A172 (cell line): ENCODE measurements at places on chromosomes 16 and 17. TPM values are rescaled to one million over a fixed set of nuclear protein-coding genes. Genes with fewer than 3 reads are reported as not detected.

PRRT2 gene
- 3.3 and 7.4 TPM in 2 replicates for total RNA-seq

DDX42 gene
- 64.8 and 65.6 TPM in 2 replicates for total RNA-seq

KCNH4 gene
- 0.02 TPM in 1 of 2 replicates, not detected in the other for total RNA-seq

SLC46A1 gene
- total RNA-seq = 2.5 and 4.9 TPM in 2 replicates

CCL8 gene
- not detected in 2 replicates for total RNA-seq

HOXB5 gene
- total RNA-seq = 2.0 and 2.4 TPM in 2 replicates

CYB5B gene
- total RNA-seq = 213 and 231 TPM in 2 replicates

GP2 gene
- not detected in 2 replicates for total RNA-seq

HAS3 gene
- 0.31 and 0.38 TPM in 2 replicates for total RNA-seq

TMIGD1 gene
- total RNA-seq = not detected in 2 replicates

GUCY2D gene
- total RNA-seq = not detected in 2 replicates

EVPLL gene
- total RNA-seq = not detected in 2 replicates

MT1A gene
- not detected in 2 replicates for total RNA-seq

HBZ gene
- total RNA-seq = not detected in 2 replicates

FOXF1 gene
- 2.1 TPM in 2 replicates for total RNA-seq

EPX gene
- total RNA-seq = not detected in 2 replicates

AURKB gene
- 110 and 114 TPM in 2 replicates for total RNA-seq

GRB7 gene
- 0.40 and 0.72 TPM in 2 replicates for total RNA-seq

CCL17 gene
- total RNA-seq = 3.4 and 14.2 TPM in 2 replicates

ABCA8 gene
- total RNA-seq = not detected in 2 replicates

ANKRD40CL gene
- not detected in 2 replicates for total RNA-seq

CRISPLD2 gene
- total RNA-seq = 0.95 and 1.1 TPM in 2 replicates

TNFAIP1 gene
- 36.2 and 44.7 TPM in 2 replicates for total RNA-seq

GAS2L2 gene
- not detected in 2 replicates for total RNA-seq

ZFP90 gene
- total RNA-seq = 38.9 and 50.4 TPM in 2 replicates

MATCAP1 gene
- 15.6 and 17.5 TPM in 2 replicates for total RNA-seq

KDM6B gene
- 0.16 and 0.93 TPM in 2 replicates for total RNA-seq

EPN3 gene
- 0.14 TPM in 1 of 2 replicates, not detected in the other for total RNA-seq

RUNDC3A gene
- total RNA-seq = 0.86 TPM in 1 of 2 replicates, not detected in the other

SOX9 gene
- 21.5 and 26.1 TPM in 2 replicates for total RNA-seq

GSPT1 gene
- 124 and 161 TPM in 2 replicates for total RNA-seq

ZNF668 gene
- 31.2 and 35.5 TPM in 2 replicates for total RNA-seq

PYY gene
- total RNA-seq = not detected in 2 replicates

CRHR1 gene
- 0.05 and 0.10 TPM in 2 replicates for total RNA-seq

ALOXE3 gene
- total RNA-seq = 0.05 TPM in 1 of 2 replicates, not detected in the other

ITGA3 gene
- total RNA-seq = 839 and 951 TPM in 2 replicates

TPSAB1 gene
- total RNA-seq = 2.1 and 4.0 TPM in 2 replicates

KRT14 gene
- total RNA-seq = not detected in 2 replicates

SCNN1B gene
- total RNA-seq = not detected in 2 replicates

CCT6B gene
- total RNA-seq = 4.5 and 5.0 TPM in 2 replicates

CLEC18B gene
- 0.45 and 1.9 TPM in 2 replicates for total RNA-seq

PYDC1 gene
- not detected in 2 replicates for total RNA-seq

HLF gene
- 0.12 TPM in 1 of 2 replicates, not detected in the other for total RNA-seq

KRT222 gene
- total RNA-seq = not detected in 2 replicates

SLFN12L gene
- total RNA-seq = not detected in 2 replicates

OTOP3 gene
- not detected in 2 replicates for total RNA-seq

C17orf50 gene
- not detected in 2 replicates for total RNA-seq

CD19 gene
- not detected in 2 replicates for total RNA-seq

KRTAP9-8 gene
- not detected in 2 replicates for total RNA-seq

C17orf100 gene
- 0.24 and 0.89 TPM in 2 replicates for total RNA-seq
